GM12892 (cell line): ENCODE measurements at places on chromosomes 16 and 17.
A peak's percentile ranks its signal among the peaks of the same experiment; 100 is the strongest.

GRCh38 chr16:11050944-11051343 lies 106.6 kb downstream of the CLEC16A start:
- no peak for DNase-seq

GRCh38 chr17:34135841-34136240 lies 119.2 kb upstream of the CCL2 start:
- no peak for DNase-seq

DNA sequence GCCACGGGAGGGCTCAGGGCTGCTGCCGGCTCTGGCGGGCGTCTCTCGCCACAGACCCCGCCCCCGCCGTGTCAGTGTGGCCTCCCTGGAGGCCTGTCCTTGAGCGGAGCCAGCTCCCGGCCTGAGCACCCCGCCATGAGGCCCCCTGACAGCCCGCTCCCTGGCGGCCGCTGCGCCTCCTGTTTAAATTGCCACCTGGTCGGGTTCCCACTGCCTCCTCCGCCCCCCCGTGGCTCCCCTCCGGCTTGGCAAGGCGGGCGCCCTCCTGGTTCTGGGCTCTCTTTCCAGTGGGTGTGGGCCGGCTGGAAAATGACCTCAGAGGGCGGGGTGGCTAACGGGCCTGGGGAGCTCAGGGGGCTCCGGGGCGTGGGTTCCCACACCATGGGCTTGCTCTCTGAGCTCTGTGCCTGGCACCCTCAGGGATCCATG lies 42.1 kb upstream of the SSTR5 start:
- no peak for DNase-seq

- DNase-seq, result peak; percentile 60
Measured at GRCh38 chr16:72561-73548, at the start of gene RHBDF1. TSS of gene RHBDF1 (minus strand) at chr16:72631. CDS start at chr16:65015, 7,616 bp downstream.

- DNase-seq, result no peak
Measured at GRCh38 chr17:69575346-69575761, 160.9 kb downstream of the MAP2K6 start.

DNA sequence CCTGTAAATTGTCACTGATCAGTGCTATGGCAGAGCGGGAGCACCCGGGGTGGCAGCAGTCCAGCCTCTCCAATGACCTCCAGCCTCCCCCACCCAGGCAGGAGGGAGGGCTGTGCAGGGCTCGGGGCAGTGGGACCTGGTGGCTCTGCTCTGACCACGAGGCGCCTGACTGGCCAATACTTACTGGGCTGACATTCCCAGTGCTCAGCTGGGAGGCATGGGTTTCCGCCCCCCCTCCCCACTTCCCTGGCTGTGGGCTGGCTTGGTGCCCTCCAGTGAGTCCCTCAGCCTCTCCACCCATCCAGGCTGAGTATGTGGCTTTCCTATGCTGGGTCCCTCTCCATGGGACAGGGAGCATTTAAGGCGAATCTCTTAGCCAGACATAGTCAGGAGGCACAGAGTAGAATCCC lies 2.7 kb downstream of the SOCS3 start:
- DNase-seq, result no peak

DNA sequence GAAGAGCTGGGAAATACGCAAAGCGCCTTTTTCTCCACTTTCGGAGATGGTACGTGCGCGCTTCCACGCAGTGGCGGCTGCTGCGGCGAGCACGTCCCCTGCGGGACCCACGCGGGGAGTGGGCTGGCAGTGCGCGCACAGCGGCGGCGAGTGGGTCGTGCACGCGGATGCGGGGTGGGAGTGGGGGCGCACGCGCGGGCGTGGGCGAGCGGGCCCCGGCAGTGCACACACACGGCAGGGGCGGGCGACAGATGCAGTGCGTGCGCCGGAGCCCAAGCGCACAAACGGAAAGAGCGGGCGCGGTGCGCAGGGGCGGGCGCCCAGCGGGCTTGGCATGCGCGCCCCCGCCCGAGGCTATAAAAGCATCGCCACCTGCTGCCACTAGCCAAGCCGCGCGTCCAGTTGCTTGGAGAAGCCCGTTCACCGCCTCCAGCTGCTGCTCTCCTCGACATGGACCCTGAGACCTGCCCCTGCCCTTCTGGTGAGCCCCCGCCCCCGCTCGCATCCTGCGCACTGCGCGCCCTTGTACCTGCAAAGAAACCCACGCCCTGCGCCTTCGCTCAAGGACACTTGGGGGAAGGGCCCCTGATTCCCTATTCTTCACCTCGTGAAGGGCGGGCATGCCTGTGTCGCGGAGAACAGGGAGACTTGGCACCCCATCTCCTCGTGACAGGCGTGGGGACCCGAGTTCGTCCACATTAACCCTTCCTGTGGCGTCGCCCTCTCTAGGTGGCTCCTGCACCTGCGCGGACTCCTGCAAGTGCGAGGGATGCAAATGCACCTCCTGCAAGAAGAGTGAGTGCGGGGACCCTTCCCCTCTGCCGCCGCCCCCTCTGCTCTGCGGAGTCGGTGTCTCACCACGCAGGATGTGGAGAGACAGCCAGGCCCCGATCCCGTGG lies at the start of gene MT3:
MT3 (plus strand) TSS at position 388 of the 899 bp plus-strand sequence; CDS start at position 451, 63 bp downstream.
- no peak for DNase-seq

GRCh38 chr16:69610356-69610755 lies 44.6 kb downstream of the NFAT5 start:
- DNase-seq, result no peak
